ENCODE measurements at places on chromosomes 2 and 18. TPM values are rescaled to one million over a fixed set of nuclear protein-coding genes. Genes with fewer than 3 reads are reported as not detected.

The RESP18 gene
- polyA plus RNA-seq = not detected

The CPO gene
- polyA plus RNA-seq = 1.00 TPM

The NETO1 gene
- polyA plus RNA-seq = 1.0 TPM

The ASB18 gene
- not detected for polyA plus RNA-seq

The POU3F3 gene
- polyA plus RNA-seq = 85.7 TPM

The DNAH6 gene
- polyA plus RNA-seq = 1.0 TPM

- DNase-seq = no peak
Measured at GRCh38 chr2:25369439-25369838, 27.7 kb upstream of the DNMT3A start.

GRCh38 chr2:165471349-165471950 is 2.0 kb downstream of the CSRNP3 start:
- DNase-seq = no peak

DNA sequence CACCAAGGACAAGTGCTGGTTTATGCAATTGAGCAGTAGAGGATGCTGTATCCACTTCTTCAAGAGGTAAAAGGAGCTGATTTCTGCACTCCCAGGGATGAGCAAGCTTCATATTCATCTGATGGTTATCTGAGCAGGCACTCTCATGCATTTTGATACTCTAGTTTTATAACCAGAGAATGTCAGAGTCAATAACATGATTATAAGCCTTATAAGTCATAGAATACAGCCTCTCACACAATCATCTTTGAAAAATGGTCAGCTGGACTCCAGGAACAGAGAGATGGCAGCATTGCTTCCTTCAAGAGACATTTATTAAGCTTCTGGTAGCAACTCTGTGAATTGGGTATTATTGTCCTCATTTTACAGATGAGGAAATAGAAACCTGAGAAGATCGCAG is 167.1 kb downstream of the SLC8A1 start:
- DNase-seq = no peak

DNA sequence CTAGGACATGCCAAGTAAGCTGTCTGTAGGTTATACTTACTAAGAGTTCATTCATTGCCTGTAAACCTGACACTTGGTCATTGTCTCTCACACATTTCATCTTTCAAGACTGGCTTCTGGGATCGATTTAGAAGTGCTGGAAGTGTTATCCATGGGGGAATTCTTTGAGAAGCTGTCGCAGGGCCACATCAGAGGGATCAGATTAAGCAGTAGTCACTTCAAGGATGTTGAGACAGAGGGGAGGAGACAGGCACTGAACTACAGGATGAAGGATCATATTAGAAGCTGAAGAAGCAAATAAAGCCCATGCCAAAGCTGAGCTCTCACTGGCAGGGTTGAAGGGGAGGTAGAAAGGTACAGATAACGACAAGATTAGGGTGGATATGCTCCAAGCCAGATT is 49.0 kb downstream of the CDK15 start:
- DNase-seq = no peak

DNA sequence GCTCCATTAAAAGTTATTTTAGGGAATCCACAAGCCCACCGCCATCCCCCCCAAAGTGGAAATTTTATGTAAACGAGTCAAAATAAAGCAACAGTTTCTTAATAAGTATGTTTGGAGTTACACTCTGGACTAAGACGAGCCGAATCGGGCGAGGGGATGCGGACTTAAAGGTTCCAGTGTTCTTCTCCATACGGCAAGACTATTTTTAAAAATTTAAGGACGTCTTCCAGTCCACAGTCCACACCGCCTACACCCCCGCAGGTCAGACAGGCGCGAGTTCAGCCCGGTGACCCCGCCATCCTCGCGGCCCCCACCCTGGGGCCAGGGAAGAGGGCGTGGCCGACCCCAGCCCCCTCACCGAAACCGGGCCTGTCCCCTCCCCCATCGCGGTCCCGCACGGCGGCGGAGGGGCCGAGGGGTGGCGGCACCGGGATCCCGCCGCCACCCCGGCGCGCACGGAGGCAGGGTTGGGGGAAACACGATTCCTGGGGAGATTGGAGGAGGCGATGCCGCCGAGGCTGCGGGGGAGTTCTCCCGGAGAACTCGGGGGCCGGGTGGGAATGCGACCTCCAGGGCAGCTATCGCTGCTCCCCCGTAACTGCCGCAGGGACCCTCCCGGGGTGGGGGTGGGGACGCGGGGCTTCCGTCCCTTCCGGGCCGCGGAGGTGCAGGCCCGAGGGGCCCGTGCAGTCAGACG is 24.5 kb upstream of the SMAD7 start:
- DNase-seq = no peak

GRCh38 chr2:70655786-70656185 is 102.2 kb upstream of the TGFA start:
- DNase-seq = no peak

DNA sequence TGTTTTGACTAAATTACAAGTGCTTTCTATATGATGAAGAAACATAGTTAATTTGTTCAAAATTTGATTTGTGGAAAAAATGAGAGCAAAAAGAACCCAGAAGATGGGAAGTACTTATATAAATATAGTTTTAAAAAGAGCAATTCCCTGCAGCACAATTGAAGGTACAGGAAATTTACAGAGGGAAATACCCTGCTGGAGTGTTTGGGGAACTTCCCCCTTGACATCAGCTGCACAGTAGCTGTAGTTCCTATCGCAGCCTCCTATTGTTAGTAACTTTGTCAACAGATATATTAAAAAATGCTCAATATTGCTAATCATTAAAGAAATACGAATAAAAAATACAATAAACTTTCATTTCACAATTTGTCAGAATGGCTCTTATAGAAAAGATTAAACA is 1118.8 kb upstream of the ZEB2 start:
- DNase-seq = no peak

DNA sequence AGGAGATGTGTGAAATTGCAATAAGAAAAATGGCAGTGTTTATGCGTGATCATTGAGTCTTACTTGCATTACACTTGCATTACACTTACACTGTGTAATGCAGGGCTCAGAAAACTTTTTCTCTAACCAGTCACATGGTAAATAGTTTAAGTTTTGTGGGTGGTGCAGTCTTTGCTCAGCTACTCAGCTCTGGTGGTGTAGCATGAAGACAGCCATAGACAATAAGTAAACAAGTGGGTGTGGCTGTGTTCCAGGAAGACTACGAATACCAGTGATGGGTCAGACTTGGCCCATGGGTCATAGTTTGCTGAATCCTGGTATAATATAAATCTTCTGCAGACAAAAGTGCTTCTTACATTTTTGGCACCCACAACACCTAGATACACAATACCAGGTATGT is 115.6 kb upstream of the CYP1B1 start:
- no peak for DNase-seq

- DNase-seq = no peak
Measured at GRCh38 chr2:71786291-71787107, 333.1 kb downstream of the DYSF start.

DNA sequence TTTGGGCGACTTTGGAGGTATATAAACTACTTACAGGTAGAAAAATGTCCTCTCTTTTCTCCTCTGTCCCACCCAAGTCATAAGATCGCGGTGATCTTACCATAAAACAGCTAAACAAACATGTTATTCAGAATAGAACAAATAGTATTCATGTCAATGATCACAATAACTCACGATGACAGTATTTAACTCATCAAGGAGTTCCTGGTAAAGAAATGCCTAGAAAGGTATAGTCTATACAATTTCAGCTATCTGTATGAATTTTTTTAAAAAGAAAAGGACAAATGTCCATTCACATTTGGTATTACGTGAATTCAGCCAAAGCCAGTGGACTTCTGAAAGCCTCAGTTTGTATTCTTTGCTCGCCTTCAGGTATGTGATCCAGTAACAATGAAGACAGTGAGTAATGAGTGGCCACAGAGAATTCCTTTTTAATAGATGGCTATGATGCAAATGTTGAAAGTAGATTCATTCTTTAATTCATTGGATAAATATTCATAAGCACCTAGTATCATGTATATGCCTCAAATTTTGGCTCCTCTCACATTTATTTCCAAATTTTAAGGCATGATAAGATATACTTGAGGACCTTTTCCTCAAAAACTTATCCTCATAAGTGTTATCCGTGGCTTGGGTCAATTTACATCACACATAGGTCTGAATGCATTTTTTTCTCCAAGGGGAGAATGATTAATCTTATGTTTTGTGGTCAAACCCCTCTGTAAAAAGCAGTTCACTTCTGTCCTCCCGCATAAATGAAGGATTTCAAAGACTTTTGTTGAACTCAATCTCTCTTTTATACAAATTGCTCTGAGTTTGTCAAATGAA is 20.3 kb downstream of the ABCB11 start:
- no peak for DNase-seq

GRCh38 chr2:211665299-211665698 is 873.3 kb downstream of the ERBB4 start:
- no peak for DNase-seq

GRCh38 chr2:130390460-130391057 is 34.7 kb downstream of the PTPN18 start:
- DNase-seq = no peak

DNA sequence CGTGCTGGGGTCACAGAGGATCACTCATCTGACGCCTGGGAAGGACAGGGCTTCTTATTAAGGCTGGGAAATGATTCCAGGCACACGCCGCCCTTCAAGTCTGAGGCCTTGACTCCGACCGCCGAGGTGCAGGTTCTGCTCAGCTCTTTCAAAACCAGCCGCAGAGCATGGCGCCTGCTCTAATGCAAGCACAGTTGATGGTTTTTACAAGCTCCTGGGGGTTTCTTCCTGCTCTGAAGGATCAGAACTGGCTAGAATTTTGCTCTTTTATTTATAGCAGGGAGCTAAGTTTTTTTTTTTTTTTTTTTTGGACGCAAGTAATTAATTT is 32.0 kb downstream of the CDCA7 start:
- no peak for DNase-seq

DNA sequence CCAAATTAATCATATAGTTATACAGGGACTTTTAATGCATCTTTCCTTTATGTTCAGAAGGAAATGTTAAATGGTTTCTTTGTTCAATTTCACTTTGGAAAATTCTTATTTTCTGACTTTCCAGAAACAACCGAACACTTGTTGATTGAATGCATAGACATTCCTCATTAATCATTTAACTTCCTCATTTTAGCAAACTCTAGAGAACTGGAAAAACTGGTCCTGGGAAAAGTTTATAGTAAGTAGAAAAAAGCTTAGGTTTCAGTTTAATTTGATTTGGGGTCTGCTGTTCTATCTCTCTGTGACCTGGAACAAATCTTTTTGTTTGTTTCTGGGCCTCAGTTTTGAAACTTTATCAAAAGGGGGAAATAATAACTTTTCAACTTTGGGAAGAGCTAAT is 320.4 kb downstream of the CMPK2 start:
- peak; percentile 51 for DNase-seq

GRCh38 chr2:20516291-20516645 is 69.4 kb downstream of the RHOB start:
- DNase-seq = no peak

- DNase-seq = no peak
Measured at GRCh38 chr2:144582651-144583380, 62.9 kb upstream of the ZEB2 start.

- no peak for DNase-seq
Measured at GRCh38 chr2:7424481-7424880, 507.3 kb downstream of the RNF144A start.

DNA sequence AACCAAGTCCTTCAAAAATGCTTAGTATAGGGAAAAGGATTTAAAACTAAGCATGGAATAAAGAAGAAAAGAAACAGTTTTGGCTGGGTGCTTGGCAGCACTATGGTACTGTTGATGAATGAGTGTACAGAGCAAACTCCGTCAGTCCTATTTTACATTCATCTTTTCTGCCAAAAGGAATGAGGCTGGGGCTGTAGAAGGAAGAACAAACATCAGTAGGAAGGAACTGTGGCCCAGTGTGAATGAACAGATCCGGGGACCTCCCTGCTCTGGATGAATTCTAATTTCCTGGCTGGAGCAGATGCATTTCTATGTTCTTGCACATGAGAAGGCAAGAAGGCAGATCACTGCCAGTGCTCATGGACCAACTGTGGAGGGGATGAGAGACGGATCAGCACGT is 474.0 kb upstream of the MEIS1 start:
- no peak for DNase-seq

DNA sequence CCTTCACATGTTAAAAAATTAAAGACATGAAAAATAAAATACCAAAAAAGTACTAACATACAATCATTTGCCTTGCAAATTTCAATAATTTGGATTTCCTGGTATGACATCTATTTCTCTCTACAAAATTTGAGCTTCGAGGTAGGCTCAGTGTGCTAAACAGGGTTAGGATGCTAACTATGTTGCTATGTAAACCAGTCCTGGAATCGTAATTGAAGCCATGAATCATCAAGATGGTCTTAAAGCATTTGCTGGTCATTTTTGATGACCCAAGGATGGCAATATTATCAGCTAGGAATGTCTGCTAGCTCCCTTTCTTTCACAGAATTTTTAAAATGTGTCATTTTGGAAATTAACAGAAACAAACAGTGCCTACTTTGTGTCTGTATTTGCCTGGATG is 107.9 kb upstream of the TTC39C start:
- DNase-seq = no peak

DNA sequence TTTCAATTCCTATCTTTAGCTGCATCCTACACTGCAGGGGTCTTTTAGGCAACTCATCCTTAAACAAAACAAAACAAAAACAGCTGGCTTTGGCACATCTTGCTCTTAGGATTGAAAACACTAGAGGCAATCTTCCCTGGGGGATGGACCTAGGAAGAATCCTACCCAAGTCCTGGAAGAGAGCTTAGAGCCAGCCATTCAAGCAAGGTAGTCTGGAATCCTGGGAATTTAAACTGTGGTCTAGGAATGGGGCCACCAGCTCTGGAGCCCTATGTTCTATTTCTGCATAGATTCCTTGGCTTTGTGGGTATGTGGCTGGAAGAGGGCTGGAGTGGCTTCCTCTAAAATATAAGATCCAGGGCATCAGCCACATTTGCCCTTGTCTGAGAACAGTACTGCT is 27.7 kb downstream of the MYL1 start:
- DNase-seq = no peak

- no peak for DNase-seq
Measured at GRCh38 chr18:30487962-30488361, 554.6 kb downstream of the DSC3 start.

GRCh38 chr2:197198890-197199289 is 111.7 kb downstream of the ANKRD44 start:
- DNase-seq = no peak

GRCh38 chr2:120398051-120398995 is 52.4 kb downstream of the INHBB start:
- no peak for DNase-seq

GRCh38 chr18:2905854-2906703 is 59.3 kb downstream of the EMILIN2 start:
- no peak for DNase-seq

GRCh38 chr2:172297950-172298349 is 129.4 kb upstream of the ITGA6 start:
- DNase-seq = no peak

- DNase-seq = no peak
Measured at GRCh38 chr2:194465641-194466040, 1191.4 kb upstream of the SLC39A10 start.

Data from renal cortex interstitium (tissue), 15 donors.